Thymus (tissue), 14 donors: ENCODE measurements at places on chromosomes 2 and 18. TPM values are rescaled to one million over a fixed set of nuclear protein-coding genes. Genes with fewer than 3 reads are reported as not detected.

DNA sequence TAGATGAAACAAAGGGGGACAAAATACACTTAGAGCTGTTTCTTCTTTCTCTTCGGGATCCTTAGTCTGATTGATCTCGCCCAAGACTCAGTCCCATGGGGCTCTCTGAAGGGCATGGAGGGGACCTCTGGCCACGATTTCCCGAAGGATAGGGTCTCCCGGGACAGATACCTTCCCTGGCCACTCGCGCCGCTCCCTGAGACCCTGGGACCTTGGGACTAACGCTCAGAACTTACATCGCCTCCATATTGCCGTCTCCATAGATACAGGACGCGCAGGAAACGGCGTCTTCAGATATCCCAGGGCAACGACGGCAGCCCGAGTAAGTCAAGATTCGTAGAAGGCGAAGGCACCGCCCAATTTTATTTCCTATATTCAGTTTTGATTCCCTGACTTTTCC lies at the start of gene CFAP65:
CFAP65 (minus strand) TSS at position 265 of the 400 bp plus-strand sequence. CDS start 2,468 bp downstream, outside the sequence.
- no peaks in the 10 kb centered on the region for H3K4me1 ChIP-seq
- DNase-seq = no peak
- H3K4me3 ChIP-seq = no peak within 1 kb of the TSS

DNA sequence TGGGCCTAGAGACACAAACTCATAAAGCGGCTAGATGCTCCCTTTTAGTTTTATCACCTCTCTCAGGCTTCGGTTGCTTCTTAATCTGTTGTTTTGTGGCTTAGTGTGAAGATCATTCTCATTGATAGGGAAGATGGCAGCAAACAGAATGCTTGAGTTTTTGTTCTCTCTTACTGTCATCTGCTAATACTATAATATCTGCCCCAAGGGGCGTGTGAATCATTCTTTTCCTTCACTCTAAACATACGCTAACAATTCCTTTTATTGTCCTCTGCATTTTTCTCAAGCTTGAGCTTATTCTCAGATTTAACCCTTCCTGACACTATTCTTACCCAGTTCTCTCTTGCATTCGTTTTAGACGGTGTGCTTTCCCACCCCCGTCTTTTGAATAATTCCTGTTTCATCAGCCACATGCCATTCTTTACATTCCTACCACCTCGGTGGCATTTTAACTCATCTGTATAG lies 323.9 kb upstream of the NRP2 start:
- no peak overlapping the region for H3K27ac ChIP-seq
- H3K4me3 ChIP-seq = no peak overlapping the region
- no peaks in the 10 kb centered on the region for H3K27me3 ChIP-seq

- peak overlapping the region; percentile 73 for H3K27ac ChIP-seq
- no peaks in the 10 kb centered on the region for H3K36me3 ChIP-seq
- H3K4me3 ChIP-seq = no peak overlapping the region
- H3K27me3 ChIP-seq = no peaks in the 10 kb centered on the region
- peaks cover 52% of the 10 kb centered on the region for H3K4me1 ChIP-seq
These were observed 40.1 kb downstream of the ODC1 start for GRCh38 chr2:10407841-10408648.

DNA sequence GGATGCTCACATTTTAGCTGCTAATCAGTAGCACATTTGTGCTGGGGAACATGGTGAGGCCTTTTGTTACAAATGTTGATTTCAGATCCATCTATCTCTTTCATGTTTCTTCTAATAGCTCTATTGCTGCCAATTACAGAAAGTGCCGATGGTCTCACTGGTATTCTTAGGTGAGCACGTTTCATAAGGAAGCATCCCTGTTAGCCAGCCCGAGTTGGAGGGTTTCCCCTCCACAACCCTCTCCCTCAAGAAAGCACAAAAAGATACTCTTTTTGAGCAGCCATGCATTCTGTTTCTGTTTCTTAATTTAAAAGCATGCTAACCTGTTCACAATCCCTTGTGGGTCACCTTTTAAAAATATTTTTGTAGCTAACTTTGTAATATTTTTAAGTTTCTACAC lies 30.8 kb upstream of the ST8SIA5 start:
- no peaks in the 10 kb centered on the region for H3K4me1 ChIP-seq
- H3K4me3 ChIP-seq = no peak overlapping the region
- H3K27ac ChIP-seq = no peak overlapping the region
- no peak for DNase-seq

DNA sequence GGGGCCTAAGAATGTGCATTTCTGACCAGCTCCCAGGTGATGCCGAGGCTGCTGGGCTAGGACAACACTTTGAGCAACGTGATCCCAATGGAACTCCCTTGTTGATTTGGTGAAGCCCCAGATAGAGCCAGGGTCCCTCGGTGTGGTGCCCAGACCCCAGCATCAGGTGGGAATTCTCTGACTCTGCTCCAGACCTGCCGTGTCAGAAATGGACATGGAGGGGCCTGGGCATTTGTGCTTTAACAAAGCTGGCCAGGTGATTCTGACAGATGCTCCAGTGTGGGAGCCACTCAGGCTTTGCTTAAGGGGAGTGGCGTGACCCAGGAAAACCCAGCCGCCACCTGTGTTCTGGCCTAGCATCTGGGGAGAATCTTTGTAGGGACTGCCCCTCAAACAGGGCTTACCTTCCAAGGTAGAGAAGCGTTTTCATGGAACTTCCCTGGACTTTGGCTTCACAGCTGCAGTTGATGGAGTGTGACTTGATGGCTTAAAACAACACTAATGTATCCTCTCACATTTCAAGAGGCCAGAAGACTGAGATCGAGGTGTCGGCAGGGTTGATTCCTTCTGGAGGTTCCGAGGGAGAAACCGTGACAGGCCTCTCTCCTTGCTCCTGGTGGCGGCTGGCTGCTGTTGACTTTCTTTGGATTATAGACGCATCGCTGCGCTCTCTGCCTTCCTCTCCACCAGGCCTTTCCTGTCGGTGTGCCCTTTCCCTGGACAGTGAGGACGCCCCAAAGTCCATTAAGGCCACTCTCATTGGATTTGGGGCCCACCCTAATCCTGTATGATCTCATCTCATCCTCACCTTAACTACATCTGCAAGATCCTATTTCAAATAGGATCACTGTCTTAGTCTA lies 57.0 kb upstream of the HDAC4 start:
- no peaks in the 10 kb centered on the region for H3K27me3 ChIP-seq
- no peak for DNase-seq
- no peak overlapping the region for H3K4me3 ChIP-seq
- H3K4me1 ChIP-seq = peaks cover 5% of the 10 kb centered on the region

Gene RPRM
- 0.38 TPM for total RNA-seq

Gene SLC9A4
- total RNA-seq = 0.05 TPM
